Stimulated activated CD8-positive, alpha-beta memory T cell treated with anti-CD3 and anti-CD28 coated beads, Interleukin-15, amount 100 ng/mL, for 24 hours (primary cell): ENCODE measurements at places on chromosomes 2 and 18.

DNA sequence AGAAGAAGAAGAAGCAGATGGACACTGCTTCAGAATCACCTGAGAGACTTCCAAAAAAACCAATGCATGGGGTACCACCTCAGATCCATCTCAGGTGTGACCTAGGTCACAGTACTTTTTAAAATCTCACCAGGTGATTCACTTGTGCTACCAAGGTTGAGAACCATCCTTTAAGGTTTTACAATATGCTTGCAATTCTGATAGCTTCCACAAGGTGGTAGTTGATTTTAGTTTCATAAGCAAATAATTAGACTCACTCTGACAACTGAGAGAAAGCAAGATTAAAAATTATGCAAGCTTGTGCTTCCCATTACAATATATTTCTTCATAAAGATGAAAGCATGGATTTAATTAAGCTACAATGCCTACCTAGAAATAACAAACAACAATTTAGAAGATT, 355.1 kb downstream of the EN1 start:
- no peak for DNase-seq

GRCh38 chr18:57811477-57812125, 8.5 kb upstream of the ATP8B1 start:
- no peak for DNase-seq

GRCh38 chr2:71833272-71833671, 314.4 kb downstream of the CYP26B1 start:
- no peak for DNase-seq

GRCh38 chr2:29014331-29014730, 33.2 kb downstream of the TOGARAM2 start:
- no peak for DNase-seq

DNA sequence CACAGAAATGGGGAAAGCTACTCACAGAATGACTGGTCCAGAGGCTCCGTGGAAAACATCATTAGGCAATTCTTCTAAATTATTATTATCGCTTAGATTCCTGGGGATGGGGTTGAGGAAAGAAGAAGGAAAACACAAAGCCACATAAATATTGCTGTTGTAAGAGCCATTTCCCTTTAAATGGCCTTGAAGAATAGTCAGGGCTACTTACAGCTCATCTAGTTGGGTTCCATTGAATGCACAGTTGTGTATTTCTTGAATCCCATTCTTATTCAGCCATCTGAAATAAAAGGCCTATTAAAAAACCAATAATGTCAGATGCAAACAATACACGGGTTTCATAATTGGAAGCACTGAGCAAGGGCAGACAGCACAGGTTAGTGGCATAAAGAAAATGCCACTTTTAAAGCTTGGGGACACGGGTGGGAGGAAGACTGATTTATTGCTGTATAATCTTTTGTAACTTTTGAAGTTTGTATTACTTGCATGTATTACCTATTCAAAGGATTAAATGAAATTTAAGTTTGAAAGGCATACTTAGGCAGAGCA, 171.4 kb downstream of the FSHR start:
- DNase-seq = no peak

DNA sequence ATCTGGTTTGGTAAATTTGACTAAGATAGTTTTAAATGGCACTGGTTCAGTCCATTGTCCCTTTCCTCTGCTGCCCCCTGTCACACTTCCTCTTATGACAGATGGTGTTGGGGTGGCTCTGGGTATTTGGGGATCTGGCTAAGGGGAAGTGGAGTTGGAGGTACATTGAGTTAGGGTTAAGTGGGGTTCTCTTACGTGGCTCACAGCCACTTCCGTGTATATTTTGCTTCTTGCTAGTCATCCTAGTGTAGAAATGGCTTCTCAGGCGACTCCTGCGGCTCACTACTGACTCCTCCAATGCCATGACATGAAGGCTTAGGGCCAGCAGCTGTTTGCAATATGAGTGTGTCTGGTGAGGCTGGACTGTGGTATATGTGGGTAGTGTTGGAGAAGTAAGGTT, 187.0 kb downstream of the HAUS1 start:
- no peak for DNase-seq

DNA sequence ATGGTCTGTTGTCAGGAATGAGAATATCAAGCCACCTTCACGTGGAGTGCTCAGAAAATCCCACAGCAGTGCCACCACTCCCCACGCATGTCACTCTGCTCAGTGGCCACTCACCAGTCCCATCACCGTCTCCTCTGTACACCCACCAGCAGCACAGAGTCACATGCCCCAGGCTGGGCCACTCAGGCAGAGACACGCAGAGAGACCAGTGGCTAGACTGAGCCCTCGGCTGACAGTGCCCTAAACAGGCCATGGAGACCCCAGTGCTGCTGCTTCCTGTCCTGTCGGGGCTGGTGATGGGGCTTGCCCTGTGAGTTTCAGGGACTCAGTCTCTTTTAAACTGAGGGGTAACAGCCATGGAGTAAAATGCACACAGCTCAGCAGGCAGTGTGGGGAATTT, 25.9 kb downstream of the ODC1 start:
- no peak for DNase-seq

GRCh38 chr2:47438106-47438505, 35.1 kb downstream of the MSH2 start:
- no peak for DNase-seq

DNA sequence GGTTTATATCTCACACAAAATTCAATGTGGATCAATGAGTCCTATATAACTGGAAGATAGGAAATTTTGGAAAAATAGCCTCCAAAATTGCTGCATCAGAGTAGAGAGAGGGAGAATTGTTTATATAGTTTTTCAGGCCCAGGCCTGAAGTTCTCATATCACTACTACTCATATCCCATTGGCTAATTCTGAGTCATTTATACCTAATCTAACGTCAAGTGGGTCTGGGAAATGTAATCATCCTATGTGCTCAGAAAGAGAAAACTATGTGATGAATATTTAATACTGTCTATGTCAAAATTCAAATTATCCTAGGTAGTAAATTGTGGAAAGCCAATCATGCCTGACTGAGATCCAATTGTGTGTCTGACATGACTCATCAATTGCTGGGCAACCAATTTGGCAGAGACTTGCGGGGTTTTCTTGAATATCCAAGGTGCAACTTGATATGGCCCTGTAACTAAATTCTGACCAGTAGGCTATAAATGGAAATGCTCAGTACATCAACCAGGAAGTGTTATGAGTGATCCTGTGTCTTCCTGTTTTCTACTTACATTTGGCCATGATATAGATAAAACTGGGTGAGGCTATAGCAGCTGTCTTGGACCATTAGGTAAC, 744.4 kb downstream of the KCNJ3 start:
- no peak for DNase-seq

DNA sequence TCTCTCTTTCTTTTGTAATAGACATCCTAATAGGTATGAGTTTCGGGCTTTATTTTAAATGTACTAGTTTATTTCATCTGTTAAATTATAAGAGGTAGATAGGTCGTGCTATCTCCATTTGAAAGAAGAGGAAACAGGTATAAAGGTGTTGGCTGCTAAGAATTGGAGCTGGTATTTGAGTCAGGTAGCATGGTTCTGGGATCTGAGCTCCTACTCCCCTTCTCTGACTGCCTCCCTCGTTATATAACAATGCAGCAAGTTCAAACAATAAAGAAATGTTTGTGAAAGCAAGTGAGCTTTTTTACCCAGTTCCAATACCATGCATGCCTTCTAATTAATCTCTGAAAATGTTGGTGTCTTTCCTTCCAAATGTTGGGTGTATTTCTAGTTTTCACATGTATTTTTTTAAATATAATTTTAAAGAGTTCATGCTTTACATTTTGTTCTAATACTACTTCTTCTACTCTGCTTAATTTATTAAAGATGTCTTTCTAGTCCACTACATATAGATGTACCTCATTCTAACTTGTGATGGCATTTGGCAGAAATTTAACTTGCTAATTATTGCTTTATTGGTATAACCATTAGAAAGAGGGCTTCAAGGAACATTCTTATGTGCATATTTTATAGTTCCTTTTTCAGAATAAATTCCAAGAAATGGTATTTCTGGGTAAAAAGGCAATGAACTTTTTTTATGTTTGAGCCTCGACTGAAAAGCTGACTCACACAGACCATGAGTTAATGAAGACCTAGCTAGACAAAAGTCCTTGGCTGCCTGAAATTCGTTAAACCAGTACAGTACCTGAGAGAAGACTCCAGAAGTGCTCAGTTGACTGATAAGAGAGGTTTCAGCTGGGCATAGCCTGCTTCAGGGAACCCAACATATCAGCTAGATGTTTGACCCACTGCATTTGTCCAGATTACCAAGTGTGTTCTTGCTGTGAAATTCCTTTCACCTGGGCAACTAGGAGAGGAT, 133.5 kb downstream of the CERS6 start:
- no peak for DNase-seq

GRCh38 chr2:179036353-179036905, 13.5 kb downstream of the CCDC141 start:
- no peak for DNase-seq

DNA sequence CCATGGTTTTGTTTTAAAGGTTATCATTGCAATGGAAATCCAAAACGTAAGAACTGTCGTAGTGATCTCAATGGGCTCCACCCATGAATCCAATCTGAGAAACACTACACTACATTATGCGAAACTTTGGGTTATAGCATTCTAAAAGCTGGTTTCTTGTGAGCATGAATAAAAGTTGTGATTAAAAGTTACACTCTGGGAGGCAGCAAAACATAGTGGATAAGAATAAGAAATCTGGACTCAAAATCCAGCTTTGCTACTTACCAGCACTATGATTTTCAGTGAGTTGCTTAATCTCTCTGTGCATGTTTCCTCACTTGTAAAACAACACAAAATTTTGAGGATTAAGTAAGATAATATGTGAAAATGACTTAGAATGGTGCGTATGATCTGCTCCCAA, 25.7 kb upstream of the THOC1 start:
- DNase-seq = no peak

- no peak for DNase-seq
These were observed 347.5 kb downstream of the CELF4 start for GRCh38 chr18:37218022-37218590.

DNA sequence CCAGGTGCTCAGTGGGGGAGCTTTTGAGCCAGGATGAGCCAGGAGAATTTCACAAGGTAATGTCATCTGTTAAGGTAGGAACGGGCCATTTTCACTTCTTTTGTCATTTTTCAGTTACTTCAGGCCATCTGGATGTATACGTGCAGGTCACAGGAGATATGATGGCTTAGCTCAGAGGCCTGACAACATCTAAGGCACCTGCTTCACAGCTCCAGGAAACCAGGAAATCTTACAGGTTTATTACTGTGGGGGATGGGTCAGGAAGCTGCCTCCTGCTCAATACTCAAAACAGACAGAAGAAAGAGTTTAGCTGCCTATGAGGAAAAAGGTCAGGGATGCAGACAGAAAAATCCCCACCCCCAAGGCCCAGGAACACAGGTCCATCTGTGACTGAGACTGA, 364.3 kb upstream of the LRP1B start:
- no peak for DNase-seq

- DNase-seq = no peak
These were observed 426.3 kb upstream of the PKDCC start for GRCh38 chr2:41621563-41621962.

- no peak for DNase-seq
These were observed 1.5 kb upstream of the MTCL1 start for GRCh38 chr18:8703781-8704301.

GRCh38 chr2:20357638-20358389, 7.2 kb upstream of the PUM2 start:
- DNase-seq = no peak

GRCh38 chr2:25380586-25381375, 39.1 kb upstream of the DNMT3A start:
- DNase-seq = no peak

GRCh38 chr2:238423561-238424312, 3.0 kb upstream of the ASB1 start:
- DNase-seq = no peak

- DNase-seq = no peak
These were observed 7.7 kb upstream of the SPATS2L start for GRCh38 chr2:200298816-200299215.

DNA sequence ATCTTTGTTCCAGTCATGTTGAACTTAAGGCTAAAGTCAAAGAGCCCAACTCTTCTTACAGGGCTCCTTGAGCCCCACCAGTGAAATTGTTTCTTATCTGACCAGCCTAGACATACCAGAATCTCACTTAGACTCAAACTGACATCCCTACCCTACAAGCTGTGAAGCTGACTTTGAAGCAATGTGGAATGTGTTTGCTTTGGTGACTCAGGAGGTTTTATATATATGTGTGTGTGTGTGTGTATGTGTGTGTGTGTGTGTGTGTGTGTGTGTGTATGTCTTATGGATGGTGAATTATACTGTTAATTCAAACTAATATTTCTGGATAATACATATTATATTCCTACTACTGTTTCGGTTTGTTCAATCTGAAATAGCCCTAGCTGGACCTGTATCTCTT, 67.3 kb downstream of the CAMKMT start:
- DNase-seq = no peak

DNA sequence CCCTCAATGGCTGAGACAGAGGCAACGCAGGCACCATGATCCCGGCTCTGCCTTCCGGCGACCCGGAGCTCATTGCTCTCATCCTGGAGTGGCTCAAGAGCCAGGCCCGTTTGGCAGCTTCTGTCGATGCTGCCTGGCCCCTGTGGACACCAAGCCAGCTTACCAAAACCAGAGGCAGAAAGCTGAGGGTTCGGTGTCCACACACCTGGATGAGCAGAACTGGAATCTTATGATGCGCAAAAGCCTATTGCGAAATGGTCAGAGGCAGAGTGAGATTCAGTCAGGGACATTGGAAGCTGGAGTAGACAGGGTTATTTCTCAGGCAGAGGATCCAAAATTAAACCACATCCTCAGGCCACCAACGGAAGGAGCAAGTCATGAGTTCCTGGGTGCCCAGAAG, 34.9 kb upstream of the TGIF1 start:
- DNase-seq = no peak

- DNase-seq = no peak
These were observed 241.5 kb downstream of the DCDC2C start for GRCh38 chr2:3944841-3945240.

DNA sequence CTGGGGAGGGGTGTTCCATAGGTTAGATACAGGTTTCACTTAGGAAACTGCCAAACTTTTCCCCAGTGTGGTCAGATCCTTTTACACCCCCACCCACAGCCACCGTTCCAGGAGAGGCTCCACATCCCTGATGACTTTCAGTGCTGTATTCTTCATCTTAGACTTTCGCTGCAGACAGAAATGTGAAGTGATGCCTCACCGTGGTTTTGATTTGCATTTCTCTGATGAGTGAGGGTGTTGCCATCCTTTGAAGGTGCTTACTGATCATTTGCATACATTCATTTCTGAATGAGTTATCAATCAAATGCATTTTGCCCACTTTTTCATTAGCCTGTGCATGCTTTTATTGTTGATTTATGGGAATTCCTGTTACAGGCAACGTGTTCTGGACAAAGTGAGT, 14.9 kb downstream of the COPS9 start:
- no peak for DNase-seq

DNA sequence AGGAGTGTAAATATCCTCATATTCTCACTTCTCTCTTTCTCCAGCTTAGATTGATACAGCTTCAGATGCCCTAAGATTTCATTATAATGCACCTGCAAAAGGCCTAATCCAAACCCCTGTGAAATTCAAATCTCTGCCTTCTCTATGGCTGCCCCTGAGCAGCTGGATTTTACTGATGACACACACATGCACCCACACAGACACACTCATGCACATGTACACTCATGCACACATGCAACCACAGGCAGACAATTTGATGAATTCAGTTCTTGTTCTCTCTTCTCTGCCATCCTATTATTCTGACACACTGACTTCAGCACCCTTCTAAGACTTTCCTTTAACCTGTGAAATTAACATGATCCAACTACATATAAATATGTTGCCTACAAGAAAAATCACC, 563.2 kb downstream of the RNF144A start:
- DNase-seq = no peak
